ENCODE measurements at places on chromosomes 13 and 19.

- DNase-seq: no peak
Observed at GRCh38 chr19:30857388-30857787, 485.2 kb downstream of the ZNF536 start.

GRCh38 chr19:55586976-55587668 lies 6.5 kb upstream of the ZNF579 start:
- DNase-seq: peak; percentile 93

- peak; percentile 23 for DNase-seq
Observed at GRCh38 chr13:46341112-46341711, 45.8 kb downstream of the RUBCNL start.

DNA sequence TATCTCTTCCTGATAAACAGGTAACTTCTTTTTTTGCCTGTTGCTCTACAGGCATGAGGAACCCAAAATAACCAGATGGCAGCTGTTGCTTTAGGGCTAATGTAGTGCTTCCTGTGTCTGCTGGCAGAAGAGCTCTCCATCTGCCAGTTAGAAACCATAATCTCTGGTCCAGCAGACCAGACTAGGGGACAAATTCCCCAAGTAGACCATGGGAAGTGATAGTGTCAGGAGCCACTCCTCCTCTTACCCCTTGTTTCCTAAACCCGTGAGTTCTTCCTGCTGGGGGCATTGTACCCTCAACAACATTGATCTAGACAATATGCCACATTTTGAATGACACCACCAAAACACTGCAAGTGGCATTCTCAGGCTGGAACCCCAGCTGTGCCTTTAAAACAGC lies 135.9 kb downstream of the DLEU7 start:
- DNase-seq: no peak

DNA sequence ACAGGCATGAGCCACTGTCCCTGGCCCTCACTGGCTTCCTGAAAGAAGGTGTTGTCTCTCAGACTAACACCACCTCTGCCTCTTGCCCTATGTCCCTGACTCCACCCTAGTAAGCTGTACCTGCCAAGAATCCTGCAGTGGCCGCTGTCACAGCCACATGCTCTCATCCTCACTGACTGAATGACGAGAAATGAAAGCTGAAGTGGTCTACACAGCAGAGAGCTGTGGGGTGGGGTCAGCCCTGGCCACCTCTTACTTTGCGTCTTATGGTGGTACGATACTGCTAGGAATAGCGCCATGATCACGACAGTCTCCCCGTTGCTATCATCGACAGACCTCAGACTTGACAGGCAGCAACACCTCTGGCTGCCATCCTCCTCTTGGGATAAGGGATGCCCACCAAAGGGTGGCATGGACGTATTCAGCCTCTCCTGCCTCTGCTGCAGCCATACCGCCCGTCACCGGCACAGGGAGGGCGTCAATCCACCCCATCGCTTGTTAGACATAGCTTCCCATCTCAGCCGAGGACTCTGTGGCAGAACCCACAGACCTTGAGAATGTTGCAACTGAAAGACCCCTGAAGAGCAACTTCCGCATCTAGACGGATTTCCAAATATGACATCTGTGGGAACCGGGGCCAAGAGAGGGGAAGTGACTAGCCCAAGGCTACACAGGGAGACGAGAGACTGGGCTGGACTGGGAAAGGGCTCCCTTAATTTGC lies 809 bp downstream of the MYO1F start:
- no peak for DNase-seq

DNA sequence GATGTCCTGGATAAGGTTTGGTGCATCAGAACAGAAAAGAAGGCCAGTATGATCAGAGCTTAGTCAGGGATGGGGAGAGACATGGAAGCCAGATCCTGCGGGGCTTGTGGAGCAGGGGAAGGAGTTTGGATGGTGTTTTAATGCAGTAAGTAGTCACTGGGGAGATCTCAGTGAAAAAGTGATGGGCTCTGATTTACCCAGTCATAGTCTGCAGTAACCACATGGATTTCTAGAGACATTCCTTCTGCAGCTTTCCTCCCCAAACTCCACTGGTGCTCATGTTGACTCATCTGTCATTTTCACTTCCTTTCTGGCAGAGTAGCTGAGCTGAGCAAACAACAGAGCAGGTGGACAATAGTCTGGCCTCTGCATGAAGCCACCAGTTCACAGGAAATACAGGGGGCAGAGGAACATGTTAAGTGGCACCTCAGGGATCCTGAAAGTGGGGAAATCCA lies 144.1 kb downstream of the DPF1 start:
- DNase-seq: no peak

DNA sequence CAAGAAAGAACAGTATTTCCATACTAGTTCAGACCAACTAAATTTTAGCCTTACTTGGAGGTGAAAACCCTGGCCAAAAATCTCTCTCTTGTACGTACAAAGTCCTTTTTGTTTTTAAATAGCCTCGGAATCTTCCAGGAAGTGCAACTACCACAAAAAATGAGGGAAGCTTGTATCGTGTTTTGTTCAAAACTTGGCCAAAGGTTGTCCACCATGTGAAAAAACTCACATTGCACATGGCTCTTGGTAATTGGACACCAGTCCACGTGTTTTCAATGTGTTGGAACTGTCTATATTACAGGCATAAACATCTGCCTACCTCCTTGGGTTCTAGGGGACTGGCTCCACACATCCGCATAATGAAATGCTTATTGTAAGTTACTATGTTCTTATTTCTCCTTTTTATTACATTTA lies 15.2 kb upstream of the STRN4 start:
- no peak for DNase-seq
